Panc1 (cell line): ENCODE measurements at places on chromosomes 1 and 21.

DNA sequence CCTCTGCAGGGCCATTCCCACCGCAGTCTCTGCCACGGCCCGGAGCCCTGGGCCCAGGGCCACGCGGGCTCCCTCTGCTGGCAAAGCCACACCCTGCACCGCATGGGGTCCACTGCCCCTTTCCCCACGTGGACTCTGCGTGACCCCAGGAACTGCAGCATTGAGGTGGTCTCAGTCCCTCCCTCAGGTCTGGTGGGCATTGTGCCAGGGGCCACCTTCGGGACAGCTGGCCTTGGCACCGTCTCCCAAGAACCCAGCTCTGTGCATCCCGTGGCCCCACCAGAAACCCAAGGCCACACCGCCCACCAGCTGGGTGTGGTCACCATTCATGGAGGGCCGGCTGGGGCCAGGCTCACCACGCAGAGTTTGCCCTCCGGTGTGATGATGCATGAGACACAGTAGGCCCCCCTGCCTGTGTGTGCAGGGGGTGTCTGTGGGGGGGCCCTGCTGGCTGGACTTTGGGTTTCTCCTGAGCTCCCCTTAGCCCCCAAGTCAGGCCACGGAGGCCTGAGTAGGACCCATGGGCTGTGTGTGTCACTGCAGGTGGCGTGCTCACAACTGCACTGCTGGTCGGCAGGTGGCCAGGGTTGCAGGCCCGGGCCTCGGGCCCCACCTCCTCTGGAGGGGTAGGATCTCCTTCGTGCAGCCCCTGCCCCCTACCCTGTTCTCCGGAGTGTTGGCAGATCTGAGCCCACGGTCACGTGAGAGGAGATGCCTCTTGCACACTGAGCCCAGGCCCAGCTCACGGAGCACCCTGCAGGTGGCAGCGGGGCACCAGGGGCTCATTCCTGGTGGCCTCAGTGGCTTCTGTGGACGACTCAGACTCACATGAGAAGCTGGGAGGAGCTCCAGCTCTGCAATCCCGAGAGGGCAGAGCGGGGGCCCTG lies 5.8 kb downstream of the VWA1 start:
- no peak for DNase-seq

- no peak for DNase-seq
Observed at GRCh38 chr1:182050481-182051448, 10.7 kb downstream of the ZNF648 start.

- DNase-seq, result no peak
Observed at GRCh38 chr21:27674041-27674615, 707.2 kb upstream of the ADAMTS5 start.

DNA sequence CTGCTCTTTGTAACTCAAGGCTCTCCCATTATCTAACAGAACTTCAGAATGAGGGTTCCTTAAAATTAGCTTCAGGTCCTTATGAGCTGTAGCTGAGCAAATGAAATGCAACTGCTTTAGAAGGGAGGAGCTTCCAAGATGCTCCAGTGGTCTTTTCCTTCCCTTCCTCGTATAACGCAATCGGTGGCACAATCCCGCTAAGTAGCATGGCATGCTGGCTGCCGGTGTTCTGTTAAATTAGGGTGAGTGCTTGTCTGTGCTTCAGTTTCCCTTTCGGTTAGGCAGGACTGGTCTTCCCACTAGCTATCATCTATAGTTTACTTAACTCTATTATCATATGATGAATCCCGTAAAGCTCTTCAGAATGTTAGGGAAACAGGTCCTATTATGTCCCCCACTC lies 917 bp downstream of the KIAA0040 start:
- DNase-seq, result no peak

DNA sequence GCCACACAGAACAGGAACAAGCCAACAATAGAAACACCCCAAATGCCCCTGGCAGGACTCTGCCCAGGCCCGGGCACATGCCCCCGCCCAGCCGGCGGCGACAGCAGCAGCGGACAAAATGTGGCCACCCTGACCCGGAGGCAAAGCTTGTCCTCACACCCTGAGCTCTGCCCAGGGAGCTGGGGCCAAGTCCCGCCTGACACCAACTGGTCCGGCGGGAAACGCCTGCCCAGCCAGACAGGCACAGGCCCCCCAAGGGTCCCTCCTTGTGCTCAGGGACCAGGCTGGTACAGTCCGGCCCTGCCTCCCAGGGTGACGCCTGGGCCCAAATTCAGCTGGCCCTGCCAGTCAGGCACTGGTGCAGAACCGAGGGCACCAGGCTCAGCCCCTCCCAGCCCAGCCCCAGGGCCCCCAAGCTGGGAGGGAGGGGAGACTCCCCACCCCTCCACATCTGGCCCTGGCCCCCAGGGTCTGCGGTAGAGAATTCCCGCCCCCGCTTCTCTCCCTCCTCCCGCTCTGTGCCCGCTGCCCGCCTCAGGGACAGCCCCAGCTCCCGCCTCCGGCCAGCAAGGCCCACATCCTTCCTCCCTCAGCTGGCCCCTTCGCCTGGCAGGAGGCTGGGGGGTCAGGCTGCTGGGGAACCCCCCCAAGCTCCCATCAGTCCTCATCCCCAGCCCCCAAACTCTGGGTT lies 2.0 kb downstream of the AHDC1 start:
- no peak for DNase-seq

DNA sequence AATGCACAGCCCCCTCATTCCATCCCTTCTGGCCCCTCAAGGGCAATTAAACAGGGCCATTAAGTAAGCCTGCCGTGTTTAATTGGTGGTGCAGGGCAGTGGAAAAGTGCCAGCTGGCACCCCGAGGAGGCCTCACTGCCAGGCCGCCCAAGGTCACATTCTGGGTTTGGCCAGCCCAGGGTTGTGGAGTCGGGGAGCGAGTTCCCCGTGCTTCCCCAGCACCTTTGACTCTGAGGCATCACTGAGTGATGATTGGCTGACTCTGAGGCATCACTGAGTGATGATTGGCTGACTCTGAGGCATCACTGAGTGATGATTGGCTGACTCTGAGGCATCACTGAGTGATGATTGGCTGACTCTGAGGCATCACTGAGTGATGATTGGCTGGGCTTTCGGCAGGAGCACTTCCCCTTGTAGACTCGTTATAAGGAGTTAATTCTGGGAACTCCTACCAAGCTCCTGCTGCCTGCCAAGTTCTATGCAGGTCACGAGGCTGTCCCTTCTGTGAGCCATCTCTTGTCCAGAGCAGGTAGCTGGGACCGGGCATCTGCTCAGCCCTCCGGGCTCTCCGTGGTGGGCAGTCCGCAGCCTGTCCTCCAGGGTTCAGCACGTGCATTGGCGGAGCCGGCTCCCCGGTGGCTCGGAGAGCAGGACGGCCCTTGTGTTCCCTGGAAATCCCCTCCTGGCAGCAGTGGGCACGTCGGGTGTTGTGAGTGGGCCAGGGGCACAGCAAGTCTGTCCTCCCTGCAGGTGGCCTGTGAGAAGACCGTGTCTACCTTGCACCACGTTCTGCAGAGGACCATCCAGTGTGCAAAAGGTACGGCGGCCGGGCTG lies 20.9 kb downstream of the CSTB start:
- no peak for DNase-seq

DNA sequence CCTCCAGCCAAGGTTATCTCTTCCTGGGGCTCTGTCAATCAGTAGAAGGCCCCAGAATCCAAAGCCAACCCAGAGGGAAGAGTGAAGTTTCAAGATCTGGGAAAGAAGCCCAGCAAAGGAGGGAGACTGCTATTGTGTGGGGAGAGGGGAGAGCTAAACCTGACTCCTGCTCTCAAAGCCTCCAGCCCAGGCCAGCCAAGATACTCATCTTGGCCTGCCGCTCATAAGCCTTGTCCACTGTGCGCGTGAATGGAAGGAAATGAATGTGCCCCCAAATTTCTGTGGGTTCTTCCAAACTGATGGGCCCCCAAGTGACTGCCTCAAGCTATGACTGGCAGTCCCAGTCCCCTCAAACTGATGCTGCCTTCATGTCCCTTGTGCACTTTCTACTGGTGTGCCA lies 2.0 kb downstream of the PLXNA2 start:
- no peak for DNase-seq

DNA sequence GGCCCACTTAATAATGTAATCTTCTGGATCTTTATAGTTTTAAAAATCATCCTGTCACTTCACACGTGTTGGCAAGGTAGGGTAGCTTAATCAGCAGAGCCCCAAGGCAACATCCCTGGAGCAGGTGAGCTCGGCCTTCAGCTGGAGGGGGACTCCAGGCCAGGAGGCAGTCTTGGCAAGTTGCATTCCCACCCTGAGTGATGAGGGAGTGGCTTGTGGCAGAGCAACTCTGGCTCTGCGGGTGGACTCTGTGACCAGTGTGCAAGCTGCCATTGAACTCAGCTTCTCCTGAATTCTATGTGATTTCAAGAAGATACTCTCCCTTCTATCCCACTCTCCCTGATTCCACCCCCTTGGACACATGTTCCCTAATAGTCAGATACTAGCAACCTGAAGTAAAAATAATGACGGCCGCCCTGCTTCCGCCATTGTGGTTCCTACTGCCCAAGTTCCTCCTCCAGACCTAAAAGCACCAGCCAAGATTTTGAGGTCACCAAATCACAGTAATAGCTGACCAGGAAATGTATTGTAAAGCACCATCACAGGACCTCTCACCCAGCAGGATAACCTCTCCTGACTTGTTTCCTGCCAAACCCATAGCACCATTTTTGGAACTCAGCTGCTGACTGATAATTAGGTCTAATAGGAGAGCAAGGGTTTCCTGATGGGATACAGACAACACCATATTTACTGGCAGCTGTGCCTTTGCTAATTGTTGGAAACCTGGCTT lies 11.5 kb upstream of the LYST start:
- no peak for DNase-seq

DNA sequence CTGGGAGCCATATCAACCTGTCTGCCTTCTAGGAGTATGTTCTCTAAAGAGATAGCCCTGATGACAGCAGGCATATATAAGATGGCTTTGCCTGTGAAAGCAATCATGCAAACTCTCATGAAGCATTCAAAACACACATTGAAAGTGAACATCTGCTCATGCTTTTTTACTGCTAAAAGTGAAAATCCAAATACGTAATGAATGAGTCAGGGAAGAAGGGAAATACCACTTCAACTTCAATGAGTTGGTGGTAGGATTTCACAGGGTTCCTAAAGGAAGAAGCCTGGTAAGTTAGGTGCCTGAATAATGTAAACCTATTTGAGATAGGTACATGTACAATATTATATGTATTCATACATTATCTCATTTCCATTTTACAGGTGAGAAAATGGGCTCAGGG lies 50.5 kb upstream of the SLFNL1 start:
- no peak for DNase-seq

GRCh38 chr1:204685236-204686006 lies at the start of gene LRRN2:
Gene LRRN2 (minus strand): TSS chr1:204685738. CDS start chr1:204619992, 65,746 bp downstream.
- no peak for DNase-seq

DNA sequence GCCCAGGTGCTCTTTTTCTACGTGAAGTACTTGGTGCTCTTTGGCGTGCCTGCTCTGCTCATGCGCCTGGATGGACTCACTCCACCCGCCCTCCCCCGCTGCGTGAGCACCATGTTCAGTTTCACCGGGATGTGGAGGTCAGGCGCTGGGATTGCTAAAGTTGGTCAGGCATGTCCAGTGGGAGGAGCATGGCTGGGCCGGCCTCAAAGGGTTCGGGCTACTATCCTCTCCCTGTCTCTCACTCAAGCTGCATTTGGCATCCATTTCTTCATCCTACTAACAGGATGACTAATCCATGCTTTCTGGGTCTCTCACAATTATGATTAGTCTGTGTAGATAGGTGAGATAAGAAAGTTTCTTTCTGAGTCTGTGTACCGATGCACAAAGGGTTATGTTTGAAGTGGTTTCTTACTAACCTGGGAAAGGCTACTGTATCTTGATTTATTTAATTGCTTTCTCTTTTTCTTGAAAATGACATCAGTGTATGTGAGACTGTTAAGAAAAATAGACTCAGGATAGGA lies 135.9 kb downstream of the HHAT start:
- no peak for DNase-seq

GRCh38 chr1:199373139-199373538 lies 654.4 kb upstream of the NR5A2 start:
- DNase-seq, result no peak

- DNase-seq, result no peak
Observed at GRCh38 chr1:223087291-223088255, 55.5 kb downstream of the TLR5 start.

DNA sequence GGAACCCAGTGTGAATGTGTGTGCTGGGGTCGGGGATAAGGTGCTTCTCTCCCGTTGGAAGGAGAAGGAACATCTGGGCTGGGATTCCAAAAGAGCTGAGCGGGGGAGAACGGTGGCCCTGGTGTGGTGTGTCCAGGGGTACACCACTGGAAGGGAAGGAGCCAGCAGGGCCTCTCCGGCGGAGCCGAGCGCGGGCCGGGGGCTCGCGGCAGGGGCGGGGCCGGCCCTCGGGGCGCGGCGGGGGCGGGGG lies 231 bp upstream of the RPS6KA1 start:
- DNase-seq, result no peak

DNA sequence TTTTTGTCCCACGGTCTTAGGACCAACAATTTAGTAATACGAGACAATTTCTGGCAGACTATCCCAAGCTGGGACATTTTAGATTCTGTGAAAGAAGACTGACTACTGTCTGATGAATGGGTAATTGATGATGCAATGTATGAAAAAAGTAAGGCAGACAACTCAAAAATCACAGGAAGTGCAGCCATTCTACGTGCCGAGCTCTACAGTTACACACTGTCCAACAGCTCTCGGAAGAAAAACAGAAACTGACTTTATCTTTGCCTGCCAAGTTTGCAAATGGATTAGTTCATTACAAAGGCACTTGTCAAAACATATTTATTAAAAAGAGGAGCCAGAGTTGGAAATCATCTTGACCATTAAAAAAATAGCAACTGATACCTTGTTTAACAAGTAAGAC lies 31.3 kb downstream of the ZBTB8B start:
- DNase-seq, result no peak

- no peak for DNase-seq
Observed at GRCh38 chr1:203099805-203100515, 14.1 kb upstream of the MYOG start.

- no peak for DNase-seq
Observed at GRCh38 chr1:87556326-87556725, 227.6 kb downstream of the LMO4 start.
